ENCODE measurements at places on chromosomes 7 and 10.

DNA sequence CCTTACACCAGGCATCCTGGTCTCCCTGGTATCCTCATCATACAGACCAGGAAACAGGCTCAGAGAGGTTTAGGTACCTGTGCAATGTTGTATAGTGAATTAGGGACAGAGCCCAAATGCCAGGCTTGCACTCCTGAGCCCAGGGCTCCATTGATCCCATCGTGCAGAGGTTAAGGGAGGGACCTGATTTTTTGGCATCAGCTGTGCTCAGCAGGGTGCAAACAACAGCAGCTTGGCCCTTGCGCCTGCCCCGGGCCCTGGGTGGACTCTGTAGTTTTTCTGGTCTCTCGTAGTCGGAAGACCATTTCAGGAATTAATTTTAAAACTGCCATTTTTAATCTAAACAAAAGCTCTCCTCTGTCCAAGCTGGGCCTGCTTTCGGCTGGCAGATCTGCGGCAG lies 79.2 kb downstream of the COL26A1 start:
- DNase-seq: no peak

GRCh38 chr7:6158424-6159096 lies 113.9 kb downstream of the CYTH3 start:
- DNase-seq: no peak

DNA sequence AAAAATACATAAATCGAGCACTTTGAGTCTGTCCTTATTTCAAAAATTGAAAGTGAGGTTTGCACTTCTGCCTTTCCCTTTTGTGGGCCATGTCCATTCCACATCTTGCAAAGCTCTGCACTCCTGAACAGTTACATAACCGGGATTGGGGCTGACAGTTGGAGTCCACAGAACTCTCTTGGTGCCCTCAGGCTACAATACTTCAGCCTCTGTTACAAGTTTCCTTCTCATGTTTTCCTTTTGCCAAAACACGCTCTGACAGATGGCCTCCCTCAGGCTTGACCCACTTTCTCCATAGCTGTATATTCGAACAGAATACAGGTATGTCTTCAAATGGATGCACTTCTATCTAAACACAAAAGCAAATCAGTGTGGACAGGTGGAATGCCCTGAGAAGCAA lies 335.9 kb downstream of the WDR37 start:
- DNase-seq: no peak

GRCh38 chr10:99648717-99649116 lies 10.6 kb upstream of the ENTPD7 start:
- DNase-seq: no peak

DNA sequence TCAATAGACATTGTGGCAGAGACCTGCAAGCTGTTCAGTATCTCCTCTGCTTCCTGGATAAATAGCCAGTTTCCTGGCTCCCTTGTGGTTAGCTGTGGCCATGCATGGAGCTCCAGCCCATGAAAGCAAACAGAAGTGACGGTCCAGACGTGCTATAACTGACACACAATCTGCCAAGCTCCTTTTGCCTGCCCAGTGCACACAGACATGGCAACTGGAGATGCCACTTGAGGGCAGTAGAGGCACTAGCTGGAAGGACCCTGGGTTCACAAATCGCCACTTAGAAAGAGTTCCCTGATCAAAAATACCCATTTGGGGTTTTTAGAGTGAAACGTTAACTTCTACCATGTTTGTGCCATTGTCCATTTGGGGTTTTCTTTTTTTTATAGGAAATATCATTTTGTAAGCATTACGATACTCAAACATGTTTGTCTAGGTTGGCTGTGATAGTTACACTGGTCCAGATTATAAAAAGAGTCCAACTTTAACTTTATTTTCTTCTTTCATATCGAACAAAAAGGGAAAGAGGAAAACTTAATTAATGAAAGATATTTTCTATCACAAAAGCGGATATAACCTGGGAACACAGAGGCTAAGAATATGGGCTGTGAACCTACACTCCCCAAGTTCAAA lies 31.3 kb downstream of the KIN start:
- no peak for DNase-seq

DNA sequence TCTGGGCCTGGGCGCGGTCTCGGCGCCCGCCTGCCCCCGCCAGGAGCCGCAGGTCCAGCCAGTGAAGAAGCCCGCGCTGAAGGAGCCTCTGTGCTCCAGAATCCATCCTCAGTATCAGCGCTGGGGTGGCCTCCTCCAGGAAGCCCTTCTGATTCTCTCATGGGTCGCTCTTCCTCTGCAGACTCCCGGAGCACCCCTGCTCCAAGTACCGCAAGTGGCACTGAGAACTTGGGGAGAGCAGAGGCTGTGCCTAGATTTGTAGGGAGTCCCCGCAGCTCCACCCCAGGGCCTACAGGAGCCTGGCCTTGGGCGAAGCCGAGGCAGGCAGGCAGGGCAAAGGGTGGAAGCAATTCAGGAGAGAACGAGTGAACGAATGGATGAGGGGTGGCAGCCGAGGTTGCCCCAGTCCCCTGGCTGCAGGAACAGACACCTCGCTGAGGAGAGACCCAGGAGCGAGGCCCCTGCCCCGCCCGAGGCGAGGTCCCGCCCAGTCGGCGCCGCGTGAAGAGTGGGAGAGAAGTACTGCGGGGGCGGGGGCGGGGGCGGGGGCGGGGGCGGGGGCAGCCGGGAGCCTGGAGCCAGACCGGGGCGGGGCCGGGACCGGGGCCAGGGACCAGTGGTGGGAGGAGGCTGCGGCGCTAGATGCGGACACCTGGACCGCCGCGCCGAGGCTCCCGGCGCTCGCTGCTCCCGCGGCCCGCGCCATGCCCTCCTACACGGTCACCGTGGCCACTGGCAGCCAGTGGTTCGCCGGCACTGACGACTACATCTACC lies at the start of gene ALOX5:
Gene ALOX5, plus strand, starts transcription at position 641 of the 774 bp plus-strand sequence. Its CDS starts 64 bp downstream, at position 705.
- peak; percentile 44 for DNase-seq

DNA sequence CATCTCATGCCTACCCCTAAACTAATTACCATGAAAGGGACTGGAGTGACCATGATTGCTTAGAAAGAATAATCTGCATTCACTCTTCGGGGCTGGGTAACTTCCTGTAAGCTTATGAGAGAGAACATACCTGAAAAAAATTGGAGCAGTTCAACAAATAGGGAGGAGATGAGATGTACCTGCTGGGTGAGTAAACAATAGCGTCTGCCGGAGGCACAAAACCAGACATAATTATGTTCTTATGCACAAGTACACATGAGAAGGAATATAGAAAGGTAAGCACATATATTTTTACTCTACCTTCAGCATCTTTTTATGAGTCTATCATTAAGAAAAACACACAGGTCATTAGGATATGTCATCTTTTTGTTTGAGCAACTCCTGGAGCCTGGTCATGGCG lies 224.6 kb upstream of the FERD3L start:
- no peak for DNase-seq

GRCh38 chr7:81211204-81211933 lies 292.5 kb upstream of the SEMA3C start:
- no peak for DNase-seq

DNA sequence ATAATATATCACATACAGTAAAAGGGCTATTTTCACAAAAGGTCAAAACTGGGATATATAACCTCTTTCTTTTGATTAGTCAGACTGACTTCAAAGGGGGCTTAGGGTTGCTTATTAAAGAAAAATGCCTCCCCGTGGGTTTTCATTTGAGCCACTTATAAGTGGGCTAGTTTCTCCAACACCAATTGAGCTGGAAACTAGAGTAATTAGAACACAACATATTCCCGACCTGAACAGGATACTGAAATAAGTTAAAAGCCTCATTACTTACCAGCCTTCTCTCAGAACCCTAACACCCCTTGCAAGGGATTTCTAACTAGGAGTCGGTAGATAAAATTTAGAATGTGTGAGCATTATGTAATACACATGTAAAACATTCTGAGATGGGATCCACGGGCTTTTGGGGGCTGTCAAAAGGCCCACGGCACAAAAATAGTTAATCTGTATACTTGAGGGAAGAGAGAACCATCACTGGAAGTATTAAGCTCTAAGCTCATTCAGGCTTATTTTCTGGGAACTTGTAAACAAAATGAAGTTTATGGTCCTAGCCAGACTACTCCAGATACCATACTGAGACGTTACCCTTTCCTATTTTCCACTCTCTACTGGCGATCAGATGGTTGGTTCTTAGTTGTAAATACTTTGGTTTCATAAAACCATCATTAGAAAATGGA lies 29.3 kb upstream of the KMT2E start:
- no peak for DNase-seq

GRCh38 chr10:131689016-131689415 lies 211.8 kb upstream of the PPP2R2D start:
- DNase-seq: no peak

GRCh38 chr10:95906677-95907455 lies 909 bp upstream of the CC2D2B start:
- no peak for DNase-seq

- DNase-seq: no peak
Observed at GRCh38 chr10:110618230-110618610, 25.9 kb upstream of the RBM20 start.

GRCh38 chr10:10589540-10590303 lies 427.9 kb upstream of the CELF2 start:
- no peak for DNase-seq

DNA sequence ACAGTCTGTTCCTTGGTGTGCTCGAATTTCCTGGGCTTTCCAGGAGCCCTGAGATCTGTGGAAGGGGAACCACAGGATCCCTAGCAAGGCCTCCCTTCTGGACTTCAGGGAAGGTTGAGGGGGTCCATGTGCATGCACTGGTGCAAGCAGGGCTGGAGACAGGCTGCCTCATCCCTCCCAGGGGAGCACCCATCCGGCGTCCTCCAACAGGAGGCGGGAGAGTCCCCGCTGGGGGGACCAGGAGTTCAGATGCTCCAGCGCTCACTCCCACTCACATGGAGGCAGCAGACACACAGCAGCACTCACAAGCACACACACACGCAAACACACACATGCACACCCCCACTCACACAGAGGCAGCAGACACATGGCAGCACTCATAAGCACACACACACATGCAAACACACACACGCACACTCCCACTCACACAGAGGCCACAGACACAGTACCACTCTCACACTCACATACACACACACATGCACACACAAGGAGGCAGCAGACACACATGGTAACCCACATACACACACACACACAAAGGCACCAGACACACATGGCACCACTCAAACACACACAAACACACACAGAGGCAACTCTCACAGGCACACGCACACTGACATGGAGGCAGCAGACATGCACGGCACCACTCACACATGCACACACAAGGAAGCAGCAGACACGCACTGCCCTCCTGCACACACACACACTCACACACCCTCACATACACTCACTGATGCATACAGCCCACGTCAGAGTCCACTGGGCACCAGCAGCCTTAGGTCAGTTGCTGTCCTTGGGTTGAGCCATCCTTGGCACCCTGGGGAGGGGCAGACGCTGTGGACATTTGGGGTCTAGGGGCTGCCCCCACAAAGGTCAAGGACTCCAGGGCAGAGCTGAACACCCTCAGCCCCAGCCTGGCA lies 247.0 kb upstream of the PPP2R2D start:
- DNase-seq: no peak

DNA sequence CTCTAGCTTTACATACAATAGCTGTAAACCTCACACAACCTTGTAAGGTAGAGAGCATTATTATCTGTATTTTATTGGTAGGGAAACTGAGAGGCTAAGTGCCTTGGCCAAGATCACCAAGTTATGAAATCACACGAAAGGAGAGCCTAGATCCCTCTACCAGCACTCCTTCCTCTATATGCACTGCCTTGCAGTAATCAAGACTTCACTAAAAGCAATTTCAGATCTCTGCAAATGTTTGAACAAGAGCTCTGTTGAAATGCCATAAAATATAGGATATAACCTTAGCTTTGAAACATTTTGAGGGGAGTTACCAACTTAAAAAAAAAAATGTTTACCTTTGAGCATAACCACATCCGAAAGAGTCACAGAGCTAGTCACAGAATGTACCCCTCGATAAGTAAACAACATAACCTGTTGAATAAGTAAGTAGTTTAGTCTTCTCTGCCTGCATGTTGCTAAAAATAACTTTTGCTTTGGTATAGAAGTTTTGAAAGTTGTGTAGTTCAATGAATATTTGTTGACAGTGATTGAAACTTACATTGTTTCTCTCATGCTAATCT lies 709.4 kb downstream of the AUTS2 start:
- no peak for DNase-seq

GRCh38 chr10:63168821-63169462 lies 35.8 kb downstream of the NRBF2 start:
- no peak for DNase-seq

GRCh38 chr10:32171204-32171603 lies 115.0 kb upstream of the KIF5B start:
- no peak for DNase-seq

GRCh38 chr10:75887992-75888680 lies 456.7 kb downstream of the LRMDA start:
- DNase-seq: no peak

DNA sequence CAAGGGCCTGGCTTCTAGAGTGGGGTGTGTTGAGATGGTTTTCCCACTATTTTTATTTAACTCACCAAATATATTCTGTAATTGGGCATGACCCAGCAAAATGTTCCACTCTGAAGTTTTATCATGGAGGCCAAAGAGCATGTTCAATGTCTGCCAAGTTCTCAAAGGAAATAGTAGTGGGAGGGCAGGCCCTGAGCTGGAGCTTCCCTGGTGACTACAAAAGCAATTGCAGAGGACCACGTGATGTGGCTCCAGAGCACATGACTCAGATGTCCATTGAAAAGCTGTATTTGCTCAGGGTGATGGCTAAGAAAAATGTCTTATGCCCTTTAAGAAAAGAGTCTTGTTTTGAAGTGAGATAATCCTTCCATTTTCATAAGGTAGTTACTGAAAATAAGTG lies 1024.8 kb downstream of the LRMDA start:
- no peak for DNase-seq

DNA sequence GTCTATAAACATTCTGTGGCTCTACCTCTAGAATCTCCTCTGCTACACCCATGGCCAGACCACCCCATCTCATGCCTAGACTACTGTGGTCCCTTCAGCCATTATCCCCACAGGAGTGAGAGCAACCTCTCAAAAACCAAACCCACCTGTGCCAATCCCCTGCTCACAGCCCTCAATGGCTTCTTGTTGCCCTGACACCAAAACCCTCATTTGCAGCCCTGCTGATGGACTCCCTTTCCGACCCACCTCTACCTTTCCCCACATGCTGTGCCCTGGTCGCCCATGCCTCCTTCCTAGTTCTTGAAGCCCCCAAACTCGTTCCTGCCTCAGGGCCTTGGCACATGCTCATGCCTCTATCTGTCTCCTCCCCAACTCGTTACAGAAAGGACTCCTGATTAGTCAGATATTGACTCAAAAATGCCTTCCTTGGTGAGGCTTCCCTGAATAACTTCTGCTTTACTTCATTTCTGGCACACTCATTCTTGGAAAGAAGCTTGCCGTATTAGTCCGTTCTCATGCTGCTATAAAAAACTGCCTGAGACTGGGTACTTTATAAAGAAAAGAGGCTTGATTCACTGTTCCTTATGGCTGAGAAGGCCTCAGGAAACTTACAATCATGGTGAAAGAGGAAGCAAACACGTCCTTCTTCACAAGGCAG lies 104.2 kb downstream of the TEX36 start:
- DNase-seq: no peak
